ENCODE measurements at places on chromosomes 2 and 18. TPM values are rescaled to one million over a fixed set of nuclear protein-coding genes. Genes with fewer than 3 reads are reported as not detected.

DNA sequence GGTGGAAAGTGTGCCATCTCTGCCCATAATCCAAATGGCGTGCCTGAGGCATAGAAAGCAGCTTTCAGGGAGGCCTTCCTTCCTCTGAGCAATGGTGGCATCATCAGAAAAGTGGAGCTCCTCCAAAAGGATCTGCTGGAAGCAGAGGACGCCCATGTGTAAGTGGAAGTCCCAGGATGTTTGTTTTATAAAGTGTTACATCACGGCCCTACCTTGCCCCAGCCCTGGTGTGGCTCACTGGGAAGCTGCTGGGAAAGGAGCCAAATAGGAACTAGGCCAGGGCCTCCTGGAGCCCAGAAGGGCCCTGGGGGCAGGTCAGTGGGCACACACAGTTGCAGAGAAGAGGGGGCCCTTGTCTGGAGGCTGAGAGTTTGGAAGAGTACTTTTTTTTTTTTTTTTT, 4.2 kb upstream of the ODC1 start:
- no peak overlapping the region for H3K4me3 ChIP-seq
- DNase-seq: peak; percentile 79

- no peaks in the 10 kb centered on the region for H3K27me3 ChIP-seq
- no peak overlapping the region for H3K4me3 ChIP-seq
- H3K4me1 ChIP-seq: peaks cover 27% of the 10 kb centered on the region
- DNase-seq: no peak
- H3K27ac ChIP-seq: no peak overlapping the region
These were observed 51.1 kb upstream of the RAPH1 start for GRCh38 chr2:203586206-203586605.

GRCh38 chr2:18465979-18466378, 94.5 kb downstream of the RDH14 start:
- no peaks in the 10 kb centered on the region for H3K27me3 ChIP-seq
- no peak for DNase-seq
- H3K4me3 ChIP-seq: no peak overlapping the region
- no peaks in the 10 kb centered on the region for H3K36me3 ChIP-seq
- H3K27ac ChIP-seq: no peak overlapping the region

GRCh38 chr2:20220806-20221554, 4.0 kb downstream of the SDC1 start:
- DNase-seq: no peak
- H3K27ac ChIP-seq: no peak overlapping the region
- H3K4me3 ChIP-seq: no peak overlapping the region

DNA sequence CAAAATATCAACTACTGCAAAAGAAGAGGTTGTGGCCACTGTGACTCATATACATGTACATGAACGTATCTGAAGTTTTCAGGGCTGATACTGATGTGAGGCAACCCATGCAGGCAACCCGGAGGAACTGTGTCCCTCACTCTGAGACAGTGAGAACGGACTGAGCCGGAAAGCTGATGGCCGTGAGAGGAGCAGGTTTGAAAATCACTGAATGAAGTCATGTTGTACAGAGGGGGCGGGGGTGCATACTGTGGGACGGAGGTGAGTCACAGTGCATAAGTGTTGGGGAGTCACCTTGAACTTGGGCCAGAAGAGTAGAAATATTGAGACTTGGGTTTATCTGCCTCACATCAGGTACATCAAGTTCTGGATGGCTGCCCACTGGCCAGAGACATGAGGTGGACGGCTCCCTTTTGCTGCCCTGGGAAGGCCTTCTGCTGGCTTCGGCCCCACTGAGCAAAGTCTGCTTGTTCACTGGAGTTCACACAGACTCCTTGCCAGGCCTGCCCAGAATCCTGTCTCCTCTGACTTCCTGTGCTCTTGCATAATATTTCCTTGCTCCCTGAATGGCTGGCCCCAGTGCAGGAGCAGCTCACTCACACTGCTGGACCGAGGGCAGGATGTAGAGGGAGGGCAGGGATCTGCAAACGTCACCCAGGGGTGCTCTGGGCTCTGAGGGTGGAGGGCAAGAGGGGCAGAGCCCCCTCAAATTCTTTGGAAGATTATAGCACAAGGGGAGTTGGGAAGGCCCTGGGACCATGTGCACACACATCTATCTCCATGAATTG, 18.1 kb downstream of the EPAS1 start:
- H3K27ac ChIP-seq: peak overlapping the region; percentile 74
- H3K4me1 ChIP-seq: peaks cover 26% of the 10 kb centered on the region
- DNase-seq: peak; percentile 95
- no peaks in the 10 kb centered on the region for H3K36me3 ChIP-seq
- H3K27me3 ChIP-seq: no peaks in the 10 kb centered on the region
- no peak overlapping the region for H3K4me3 ChIP-seq

DNA sequence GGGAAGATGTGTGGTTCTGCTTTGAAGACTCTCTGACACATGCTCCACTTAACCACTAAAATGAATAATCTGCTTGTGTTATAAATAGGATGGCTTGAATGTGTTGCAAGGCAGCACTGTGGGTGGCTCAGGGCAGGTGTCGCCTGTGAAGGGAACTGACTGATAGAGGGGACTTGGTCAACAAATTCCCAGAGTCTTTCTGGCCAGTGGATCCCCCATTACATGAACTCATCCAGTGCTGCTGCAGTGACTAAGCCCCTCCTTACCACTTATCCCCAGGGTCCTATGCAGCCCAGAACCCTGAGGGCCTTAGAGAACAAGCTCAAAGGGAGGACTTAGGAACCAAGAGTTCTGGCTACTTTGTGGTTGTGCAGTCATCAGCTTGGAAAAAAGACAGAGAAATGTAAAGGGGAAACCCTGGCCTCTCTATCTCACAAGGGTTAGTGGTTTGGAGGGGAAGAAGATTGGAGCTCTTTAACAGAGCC, 226.2 kb upstream of the TNP1 start:
- H3K4me3 ChIP-seq: no peak overlapping the region
- H3K27ac ChIP-seq: no peak overlapping the region

DNA sequence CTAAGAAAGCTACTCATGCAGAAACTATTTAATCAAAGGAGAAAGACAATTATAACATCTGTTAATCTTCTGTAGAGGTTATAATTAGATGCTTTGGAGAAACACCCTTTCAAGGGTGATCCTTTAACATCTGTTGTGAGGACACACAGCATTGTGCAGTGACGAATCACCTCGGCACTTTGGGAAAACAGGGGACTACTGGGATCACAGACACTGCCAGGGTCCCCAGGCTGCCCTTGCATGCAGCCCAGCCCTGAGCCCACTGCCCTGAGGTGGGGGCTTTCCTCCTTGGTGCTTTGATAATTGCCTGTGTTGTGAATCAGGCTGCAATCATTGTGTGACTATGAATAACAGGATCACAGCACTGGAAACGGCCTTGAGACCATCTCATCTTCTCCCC, 10.6 kb downstream of the NCKAP5 start:
- H3K27ac ChIP-seq: no peak overlapping the region
- DNase-seq: no peak
- no peaks in the 10 kb centered on the region for H3K4me1 ChIP-seq
- H3K36me3 ChIP-seq: no peaks in the 10 kb centered on the region
- H3K4me3 ChIP-seq: no peak overlapping the region

The KLHL30 gene
- total RNA-seq: 3.6 TPM

The GAL3ST2 gene
- not detected for total RNA-seq

The C2orf80 gene
- not detected for total RNA-seq

The OSBPL1A gene
- total RNA-seq: 110 TPM

The NPHP1 gene
- total RNA-seq: 12.5 TPM

The MOCOS gene
- 0.49 TPM for total RNA-seq

The DSC1 gene
- total RNA-seq: not detected

The FER1L5 gene
- not detected for total RNA-seq
